Caudate nucleus (tissue), 63 donors: ENCODE measurements at places on chromosomes 4 and X.

GRCh38 chr4:5379895-5380294 is 328.5 kb downstream of the EVC2 start:
- DNase-seq = no peak

- no peak for DNase-seq
These were observed 32.2 kb upstream of the ALG13 start for GRCh38 chrX:111648802-111649201.

DNA sequence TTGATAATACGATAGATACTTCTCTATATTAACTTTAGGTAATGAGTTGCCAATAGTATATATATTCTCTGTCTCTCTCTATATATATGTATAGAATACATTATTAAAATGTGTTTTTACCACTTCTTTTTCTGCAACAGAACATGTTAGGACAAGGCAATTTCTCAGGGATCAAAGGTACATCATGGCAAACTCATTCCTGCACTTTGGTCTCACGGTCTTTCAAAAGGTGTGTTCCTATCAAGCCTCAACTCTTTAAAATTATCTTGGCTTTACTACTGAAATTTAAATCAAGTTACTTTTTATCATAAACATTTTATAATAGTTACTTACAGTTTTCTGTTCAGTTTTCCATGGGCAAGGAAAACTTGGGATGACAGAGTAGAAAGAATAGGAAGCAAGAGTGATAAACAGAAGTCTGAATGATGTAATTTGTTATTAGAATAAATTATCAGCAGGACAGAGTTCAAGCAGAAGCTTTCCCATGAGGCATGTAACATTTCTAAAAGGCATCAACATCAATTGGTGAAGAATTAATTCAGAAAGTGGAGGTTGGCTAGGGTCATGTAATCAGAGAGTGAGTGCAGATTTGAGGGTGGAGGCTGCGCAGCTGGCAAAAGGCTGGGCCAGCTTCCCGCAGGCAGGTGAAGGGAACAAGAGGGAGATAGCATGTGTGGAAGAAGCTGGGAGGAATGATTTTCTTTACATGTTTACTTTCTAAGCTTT is 59.7 kb upstream of the LRAT start:
- no peak for DNase-seq

DNA sequence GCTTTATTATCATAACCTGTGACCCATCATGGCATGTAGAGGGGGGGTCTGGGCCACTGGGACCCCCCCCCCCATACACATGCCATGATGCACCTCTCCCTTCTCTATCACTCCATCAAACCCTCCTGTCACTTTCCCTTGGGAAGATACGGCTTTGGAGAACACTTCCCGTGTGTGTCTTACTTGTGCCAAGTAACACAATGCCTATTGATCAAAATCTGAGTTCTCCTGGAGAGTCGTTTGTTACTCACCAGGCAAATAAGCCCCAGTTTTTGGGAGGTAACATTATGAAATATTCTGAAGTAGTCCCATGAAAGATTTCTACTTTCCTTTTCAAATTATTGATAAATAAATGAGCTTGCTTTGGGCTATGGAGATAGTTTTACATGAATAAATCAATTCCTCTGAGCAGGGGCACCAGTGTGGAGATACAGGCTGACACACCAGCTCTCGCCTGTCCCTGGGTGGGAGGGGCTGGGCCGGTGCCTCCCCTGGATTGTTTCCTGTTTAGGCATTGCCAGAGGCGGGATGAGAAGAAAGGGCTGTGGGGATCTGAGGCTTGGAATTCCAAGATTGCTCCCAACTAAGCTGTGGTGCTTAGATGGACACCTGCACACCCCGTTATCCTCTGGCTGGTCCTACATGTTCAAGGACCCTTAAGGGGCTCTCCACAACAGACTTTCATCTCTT is 63.2 kb upstream of the WWC2 start:
- DNase-seq = no peak

DNA sequence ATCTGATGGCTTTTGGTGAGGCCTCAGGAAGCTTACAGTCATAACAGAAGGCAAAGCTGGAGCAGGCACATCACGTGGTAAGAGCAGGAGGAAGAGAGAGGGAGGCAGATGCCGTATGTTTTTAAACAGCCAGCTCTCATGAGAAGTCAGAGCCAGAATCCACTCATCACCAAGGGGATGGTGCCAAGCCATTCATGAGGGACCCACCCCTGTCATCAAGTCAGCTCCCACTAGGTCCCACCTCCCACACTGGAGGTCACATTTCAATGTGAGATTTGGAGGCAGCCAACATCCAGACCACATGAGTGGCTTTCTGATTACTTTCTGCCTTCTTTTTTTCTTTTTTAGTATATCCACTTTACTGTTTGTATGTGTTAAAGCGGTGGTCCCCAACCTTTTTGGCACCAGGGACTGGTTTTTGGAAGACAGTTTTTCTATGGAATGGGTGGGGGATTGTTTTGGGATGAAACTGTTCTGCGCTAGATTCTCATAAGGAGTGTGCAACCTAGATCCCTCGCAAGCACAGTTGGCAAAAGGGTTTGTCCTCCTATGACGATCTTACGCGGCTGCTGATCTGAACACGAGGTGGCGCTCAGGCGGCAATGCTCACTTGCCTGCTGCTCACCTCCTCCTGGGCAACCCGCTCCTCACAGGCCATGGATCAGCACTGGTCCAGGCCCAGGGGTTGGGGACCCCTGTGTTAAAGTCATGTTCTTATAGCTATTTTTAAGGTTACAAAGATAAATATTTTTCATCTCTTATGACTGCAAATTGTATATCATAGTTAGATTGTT is 61.7 kb downstream of the SLIT2 start:
- no peak for DNase-seq

DNA sequence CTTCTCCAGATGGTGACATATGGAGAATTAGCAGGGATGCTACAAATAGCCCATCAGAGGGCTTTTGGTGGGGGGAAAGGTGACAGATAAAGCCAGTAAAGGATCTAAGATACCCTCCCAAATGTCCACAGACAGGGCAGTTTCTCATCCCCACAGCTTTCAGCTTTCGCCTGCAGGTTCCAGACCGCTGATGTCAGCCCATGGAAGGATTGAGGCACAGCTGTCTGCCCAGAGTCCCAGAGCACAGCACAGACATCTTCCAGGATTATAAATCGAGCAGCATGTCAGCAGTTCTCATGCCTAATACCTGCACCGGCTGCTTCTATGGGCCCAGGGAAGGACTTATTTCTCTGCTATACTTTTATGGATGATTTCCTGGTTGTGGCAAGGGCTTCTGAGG is 96.7 kb upstream of the MXRA5 start:
- no peak for DNase-seq

GRCh38 chrX:69082753-69083150 is 82.5 kb downstream of the PJA1 start:
- no peak for DNase-seq

DNA sequence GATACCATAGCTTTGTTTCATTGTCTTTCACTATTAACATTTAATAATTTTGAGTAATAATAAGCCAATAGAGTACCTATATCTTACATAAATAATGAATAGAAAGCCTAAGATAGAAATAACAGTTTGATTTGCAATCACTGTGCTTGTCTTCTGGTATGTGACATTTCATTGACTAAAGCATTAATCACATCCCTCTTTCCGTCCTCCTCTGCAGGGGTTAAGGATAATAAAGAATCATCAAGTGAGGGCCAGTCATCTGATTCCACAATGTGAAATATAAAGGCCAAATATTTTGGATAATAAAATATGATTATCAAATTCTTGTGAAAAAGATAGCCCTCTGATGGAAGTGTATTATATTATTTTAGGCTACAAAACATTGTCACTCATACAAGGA is 2073.4 kb downstream of the ARAP2 start:
- no peak for DNase-seq

DNA sequence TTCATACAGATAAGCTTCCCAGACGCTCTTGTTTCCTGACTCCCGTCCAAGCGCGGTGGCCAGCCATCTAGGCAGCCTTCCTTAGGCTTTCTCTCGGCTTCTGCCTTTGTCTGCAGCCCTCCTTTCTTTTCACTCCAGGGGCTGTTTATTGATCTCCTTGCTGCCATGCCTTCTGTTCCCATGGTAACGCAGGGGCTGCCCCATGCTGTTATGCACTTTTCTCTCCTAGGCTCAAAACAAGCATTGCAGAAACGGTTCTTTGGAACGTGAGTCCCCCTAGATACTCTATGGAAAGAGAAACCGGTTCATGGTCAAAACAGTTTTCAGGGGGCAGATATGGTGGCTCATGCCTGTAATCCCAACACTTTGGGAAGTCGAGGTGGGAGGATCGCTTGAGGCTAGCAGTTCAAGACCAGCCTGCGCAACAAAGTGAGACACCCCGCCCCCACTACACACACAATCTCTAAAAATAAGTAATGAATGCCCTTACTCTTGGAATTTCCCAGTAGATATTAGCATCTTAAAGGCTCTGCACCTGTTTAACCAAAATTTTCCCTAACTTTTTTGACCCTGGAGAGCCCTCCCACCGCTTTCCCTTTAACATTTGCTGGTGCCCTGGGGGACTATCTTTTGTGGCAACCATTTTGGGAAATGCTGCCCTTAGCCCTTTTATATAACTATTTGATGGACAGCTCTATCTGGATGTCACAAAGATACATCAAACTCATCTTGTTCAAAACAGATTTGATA is 53.9 kb upstream of the ZNF157 start:
- DNase-seq = no peak

DNA sequence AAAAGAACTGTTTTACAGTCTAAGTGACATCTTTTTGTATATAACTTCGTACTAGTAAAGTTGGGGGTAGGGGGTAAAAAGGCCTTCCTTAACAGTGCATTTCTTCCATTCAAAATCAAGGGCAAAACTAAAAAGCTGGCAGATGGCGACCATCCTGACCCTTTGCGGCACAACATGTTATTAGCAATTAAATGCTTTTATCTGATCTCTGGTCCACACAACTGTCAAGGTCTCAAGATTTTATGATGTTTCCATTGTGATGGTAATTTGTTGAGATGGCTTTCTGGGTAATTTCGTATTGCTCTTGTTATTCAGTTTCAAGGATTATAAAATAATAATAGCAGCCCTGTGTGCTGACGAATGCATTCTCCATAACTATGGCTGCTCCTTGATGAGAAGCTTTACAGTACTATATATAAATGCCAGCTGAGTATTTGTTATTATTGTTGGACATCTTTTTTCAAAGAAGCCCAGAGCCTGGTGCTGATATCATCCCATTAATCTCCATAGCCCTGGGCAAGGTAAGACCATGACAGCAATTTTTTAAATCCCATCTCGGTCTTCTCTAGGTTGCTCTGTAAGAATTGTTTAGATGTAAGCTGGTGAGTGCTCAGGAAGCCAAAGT is 89.5 kb downstream of the CBR4 start:
- DNase-seq = no peak

- DNase-seq = no peak
These were observed 198.0 kb downstream of the GALNTL6 start for GRCh38 chr4:172011196-172011595.

GRCh38 chr4:161702287-161702686 is 461.5 kb downstream of the FSTL5 start:
- no peak for DNase-seq

DNA sequence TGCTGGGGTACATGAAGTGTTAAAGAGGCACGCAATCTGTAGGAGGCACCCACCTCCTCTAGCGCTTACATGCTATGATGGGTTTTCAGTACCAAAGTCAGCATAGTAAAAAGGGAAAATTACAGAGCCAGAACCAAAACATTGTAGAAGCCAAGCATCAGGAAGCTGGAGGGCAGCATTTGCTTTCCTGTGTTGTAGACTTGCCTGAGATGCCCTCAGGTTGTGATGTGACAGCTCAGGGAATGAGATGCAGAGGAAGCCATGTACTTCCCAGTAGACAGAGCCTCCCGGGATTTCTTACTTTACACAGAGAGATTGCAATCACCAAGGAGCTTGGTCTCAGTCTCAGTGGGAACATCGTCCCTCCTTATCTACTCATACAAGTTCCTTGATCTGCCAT is 161.5 kb downstream of the ARAP2 start:
- no peak for DNase-seq

DNA sequence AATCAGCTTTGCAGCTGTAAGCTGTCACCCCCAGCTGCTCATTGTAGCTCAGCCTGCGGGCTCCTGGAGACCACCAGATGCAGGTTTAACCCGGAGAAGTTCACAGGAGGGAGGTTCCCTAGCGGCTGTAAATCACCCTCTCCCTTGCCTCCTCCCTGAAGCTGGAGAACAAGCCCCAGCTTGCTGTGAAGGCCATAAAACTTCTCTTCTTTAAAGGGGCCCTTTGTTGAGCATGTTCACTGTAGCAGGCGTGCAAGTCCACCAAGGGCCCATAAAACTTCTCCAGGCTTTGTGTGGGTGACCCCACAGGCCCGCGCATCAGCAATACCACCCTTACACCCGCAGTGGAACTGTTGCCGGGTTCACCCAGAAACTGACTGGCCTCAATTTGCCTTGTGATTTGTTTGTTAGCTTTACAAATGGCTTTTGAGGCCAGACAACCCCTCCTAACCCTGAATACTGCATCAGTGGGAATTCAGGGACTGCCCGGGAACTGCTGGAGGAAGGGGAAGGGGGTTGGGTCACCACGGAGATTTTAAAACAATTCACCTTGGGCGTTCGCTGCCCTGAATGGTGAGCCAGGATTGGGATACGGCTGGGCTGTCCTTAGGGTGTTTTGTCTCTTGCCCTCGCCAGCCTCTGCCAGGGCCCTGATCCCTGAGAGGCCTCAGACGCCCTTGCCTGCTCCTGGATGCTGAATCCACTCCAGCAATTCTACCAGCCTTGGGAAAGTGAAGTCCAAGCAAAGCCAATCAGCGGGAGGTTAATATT is 49.5 kb upstream of the ATP6AP2 start:
- DNase-seq = no peak

DNA sequence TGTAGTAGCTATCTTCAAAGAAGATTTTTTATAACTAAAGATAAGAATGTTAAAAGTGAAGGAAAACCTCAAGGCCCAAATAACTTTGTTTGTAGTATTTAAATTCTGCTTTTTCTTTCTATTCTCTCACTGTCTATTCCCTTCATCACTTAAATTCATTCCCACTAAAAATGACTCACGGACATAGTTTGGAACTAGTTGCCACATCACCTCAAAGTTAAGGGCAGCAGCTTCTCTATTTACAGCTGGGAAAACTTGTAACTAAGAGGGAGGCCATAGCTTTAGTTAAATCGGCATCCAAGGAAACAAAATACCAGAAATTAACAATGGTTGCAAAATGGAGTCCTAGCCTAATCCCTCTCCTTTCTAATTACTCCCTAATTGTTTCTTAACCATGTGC is 325.4 kb upstream of the MAGEB2 start:
- no peak for DNase-seq

GRCh38 chr4:13537011-13537831 is 7.1 kb downstream of the NKX3-2 start:
- DNase-seq = no peak

DNA sequence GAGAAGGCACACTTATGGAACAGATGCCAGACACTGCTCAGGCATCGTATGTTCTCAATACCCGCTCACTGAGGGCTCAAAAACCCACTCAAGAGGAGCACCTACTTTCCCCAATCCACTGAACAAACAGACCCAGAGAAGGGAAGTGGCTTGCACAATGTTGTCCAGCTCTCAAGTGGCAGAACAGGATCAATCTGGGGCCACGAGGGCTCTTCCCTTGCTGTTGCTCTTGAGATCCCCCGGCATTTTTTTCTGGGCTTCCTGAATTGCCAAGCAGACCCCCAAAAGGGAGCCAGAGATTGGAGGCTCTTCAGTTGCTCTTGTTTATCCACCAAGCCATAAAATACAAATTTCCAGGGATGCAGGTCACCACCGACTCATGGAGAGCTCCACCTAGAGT is 35.7 kb downstream of the IDS start:
- no peak for DNase-seq
